ENCODE measurements at places on chromosomes 11 and 22.

- no peak for DNase-seq
Observed at GRCh38 chr11:25441421-25441820, 890.5 kb upstream of the ANO3 start.

DNA sequence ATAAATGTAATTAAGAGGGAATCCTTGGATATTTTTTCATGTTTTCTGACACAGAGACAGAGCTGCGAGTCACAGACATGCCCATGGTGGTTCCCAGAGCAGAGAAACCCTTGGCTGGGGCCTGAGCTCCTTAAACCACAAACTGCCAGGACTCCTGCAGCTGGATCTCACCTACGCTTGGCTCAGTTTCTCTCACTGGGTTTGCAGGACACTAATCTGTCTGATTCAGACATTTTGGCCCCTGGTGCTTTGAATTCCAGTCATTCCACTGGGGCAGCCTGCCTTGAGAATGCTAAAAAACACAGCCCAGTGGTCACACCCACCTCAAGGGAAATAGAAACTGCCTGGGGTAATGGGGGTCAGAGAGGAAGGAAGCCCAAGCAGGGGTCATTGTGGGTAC is 122.6 kb downstream of the CCDC81 start:
- DNase-seq, result no peak

- no peak for DNase-seq
Observed at GRCh38 chr22:38315823-38316363, 1.3 kb downstream of the CSNK1E start.

DNA sequence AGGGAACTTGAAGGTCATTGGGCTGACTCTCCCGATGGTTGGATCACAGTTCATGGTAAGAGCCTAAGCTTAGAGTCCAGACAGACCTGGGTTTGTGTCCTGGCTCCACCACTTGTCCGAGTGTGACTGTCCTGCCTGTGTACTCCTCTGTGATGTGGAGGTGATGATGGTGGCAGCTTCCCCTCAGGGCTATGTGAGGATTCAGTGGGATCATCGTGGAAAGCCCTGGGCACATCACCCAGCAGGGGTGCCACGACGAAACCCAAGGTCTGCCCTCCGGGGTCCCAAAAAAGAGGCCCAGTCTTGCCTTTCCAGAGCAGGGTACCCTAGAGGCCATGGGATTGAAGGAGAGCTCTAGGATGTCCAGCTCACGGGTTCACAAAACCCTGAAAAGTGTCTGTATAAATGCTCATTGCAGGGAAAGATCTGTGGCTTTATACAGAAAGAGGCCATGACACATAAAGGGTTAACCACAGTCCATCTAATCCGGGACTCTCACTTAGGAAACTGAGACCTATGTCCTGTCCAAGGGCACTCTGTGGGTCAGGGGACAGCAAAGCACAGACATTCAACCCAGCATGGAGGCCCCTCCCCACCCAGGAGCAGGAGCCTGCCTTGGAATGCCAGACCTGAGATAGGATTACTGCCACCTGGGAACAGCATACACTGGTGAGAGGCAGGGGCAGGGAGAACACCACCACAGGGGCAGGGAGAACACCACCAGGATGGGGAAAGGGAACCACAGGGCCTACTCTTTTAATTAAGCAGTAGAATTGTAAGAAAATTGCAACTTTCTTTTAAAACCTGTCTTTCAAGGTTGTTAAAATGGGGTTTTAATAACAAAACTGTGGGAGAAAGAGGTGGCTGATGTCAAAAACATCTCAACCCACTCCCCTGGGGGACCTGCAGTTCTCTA is 51.3 kb downstream of the IGLL5 start:
- peak; percentile 24 for DNase-seq

DNA sequence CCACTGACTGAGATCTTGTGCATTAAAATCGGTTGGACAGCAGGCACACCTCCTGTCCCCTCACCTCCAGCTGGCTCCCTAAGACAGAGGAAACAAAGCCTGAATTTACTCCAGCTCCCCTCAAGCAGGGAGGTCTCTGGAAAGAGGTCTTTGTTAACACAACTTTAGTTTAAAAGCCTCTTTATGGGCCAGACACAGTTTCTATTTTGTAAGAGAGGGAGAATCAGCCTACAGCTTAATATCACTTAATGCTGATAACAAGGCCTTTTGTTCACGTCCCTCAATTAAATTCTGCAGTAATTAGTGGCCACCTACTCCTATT is 36.3 kb downstream of the PLEKHA7 start:
- no peak for DNase-seq

GRCh38 chr11:90700789-90701439 is 478.1 kb upstream of the CHORDC1 start:
- DNase-seq, result no peak

GRCh38 chr22:41638124-41638523 is 17.0 kb downstream of the XRCC6 start:
- DNase-seq, result no peak

DNA sequence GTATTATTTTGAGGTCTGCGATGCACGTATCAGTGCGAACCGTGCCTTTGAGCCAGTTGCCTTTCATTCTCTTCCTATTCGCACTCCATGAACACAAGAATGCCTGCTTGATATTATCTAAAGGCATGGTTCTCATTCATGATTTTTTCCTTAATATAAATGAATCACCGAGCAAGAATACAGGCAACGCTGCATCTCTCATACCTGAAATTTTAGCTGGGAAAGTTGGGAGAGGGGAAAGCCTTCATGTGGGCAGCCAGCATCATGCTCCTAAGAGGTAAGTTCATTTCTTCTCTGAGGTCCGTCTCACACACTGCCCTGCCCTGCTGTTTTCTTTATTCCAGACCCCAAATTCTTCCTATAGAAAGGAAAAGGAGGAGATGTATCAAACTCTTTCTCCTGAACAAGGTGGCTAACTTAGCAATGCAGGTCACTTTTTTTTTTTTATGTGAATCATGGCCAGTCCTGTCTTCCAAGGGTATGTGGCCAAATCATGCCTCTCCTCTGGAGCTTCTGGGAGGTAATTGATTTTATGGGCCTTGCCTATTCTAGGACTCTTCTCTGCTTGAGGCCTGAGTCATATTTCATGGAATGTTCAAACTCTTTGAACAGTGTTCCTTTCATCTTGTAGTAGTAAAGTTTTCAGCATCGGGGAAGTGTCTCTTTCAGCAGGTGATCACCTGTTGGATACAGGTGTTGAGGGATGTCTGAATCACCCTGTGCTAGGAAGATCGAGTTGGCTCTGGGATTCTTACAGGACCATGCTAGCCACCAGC is 3.2 kb downstream of the GLB1L2 start:
- DNase-seq, result no peak

- no peak for DNase-seq
Observed at GRCh38 chr11:36162006-36162882, 127.0 kb downstream of the COMMD9 start.

DNA sequence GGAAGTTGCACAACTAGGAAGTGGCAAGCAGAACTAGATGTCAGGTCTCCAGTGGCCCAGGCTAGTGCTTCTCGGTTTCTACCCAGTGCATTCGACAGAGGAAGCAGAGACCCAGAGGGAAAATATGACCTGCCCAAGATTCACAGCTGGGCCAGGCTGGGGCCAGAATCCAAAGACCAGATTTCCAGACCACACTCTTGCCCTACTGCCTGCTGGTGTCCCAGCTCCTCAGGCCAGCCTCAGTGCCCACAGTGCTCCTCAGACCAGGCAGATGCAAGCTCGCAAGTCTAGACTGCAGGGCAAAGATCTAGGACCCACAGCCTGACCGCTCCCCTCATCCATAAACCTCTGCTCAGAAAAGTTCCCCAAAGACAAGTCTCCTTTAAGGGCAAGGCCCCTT is 262.6 kb downstream of the BUD13 start:
- DNase-seq, result peak; percentile 31

DNA sequence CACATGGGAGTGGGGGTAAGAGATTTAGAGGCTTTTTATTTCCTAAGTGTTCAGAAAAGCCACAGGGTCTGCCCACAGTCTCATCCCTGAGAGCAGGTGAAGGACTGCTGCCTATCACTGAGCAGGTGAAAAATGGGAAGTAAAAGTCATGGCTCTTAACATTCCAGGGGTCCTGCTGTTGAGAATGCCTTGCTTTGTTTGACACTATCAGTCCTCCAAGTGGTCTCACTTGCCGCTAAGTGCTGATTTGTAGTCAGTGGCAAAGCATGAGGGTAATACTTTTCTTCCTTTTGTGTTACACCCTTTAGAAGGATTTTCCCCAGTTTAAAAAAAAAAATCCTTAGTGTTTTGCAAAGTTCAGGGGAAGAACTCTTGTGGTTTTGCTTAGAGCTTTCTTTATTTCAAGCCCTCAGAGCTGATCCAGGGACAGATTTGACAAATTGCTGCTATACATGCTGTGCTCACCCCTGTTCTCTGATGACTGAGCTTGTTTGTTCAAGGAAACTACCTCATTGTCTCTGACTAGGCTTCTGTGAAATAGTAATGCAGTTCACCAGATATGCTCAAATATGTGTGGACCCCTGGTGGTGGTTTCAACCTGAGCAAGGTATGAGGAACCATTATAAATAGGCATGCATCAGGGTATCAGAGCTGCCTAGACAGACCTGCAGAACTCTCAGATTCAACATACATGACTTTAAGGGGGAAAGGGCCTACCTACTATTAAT is 141.0 kb downstream of the ARHGAP42 start:
- no peak for DNase-seq

Measured in tibial artery (tissue), 4 donors.